ENCODE measurements at places on chromosomes 3 and 15.

DNA sequence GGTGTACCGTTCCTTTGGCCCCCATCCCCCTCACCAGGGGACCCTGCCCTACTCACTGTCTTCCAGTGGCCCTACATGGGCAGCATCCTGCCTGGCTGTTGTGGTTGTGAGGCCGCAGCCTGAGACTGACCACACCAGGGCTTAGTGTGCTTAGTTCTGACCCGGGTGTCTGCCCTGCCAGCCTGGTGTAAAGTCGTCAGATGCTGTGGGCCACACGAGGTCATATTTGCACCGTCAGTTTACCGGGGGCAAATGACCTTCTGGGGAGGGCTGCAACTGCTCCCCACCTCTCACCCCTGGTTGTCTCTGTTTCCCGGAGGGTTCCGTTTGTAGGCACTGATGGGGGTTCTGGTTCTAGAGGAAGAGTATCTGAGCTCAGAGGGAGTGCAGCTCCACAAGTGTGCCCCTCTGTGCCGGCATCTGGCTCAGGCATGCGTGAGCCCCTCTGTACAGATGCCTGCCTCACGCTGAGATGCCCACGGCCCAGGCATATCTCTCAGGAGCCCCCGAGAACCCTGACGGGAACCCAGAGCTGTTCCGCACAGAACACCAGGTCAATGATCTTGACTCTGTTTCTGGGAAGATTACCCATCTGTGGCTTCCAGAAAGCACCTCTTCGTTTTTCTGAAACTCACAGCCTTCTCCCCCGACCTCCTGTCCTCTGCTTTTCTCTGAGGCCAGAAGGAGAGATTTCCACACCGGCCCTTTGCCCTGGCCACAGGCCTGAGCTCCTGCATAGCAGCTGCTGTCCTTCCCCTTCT lies 19.2 kb downstream of the KLF13 start:
- DNase-seq = no peak

DNA sequence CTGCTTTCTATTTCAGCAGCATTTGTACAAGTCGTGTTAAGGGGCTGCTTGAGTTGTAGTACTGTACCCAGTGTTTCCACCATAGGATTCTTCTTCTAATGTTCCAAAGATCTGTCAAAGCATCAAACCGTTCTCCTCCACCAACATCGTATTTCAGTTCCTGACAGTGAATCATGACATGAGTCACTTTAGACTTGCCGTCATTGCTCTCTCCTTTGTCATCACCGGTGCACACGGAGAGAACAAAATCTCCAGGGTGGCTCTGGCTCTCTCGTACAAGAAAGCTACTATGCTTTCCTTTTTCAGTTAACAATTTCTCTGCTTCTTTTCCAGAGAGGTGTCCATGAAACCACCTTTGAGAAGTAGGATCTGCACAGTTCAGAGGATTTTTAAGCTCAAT lies 270.9 kb upstream of the CCDC54 start:
- no peak for DNase-seq

DNA sequence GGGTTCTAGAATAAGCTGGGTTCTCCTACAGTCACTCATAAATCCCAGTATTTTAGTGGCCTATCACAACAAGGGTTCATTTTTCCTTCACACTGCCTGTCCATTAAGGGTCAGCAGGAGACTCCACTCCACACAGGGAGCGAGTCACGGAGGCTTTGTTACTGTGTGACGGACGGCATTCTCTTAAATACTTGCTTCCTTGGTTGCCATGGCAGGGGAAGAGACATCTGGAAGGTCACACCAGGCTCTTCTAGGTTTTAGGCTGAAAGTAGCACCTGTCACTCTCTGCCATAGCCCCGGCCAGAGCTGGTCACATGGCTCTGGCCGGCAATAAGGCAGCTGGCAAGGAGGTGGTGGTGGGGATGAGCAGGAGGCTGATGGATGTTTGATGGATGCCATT lies 89.4 kb upstream of the ANKRD34C start:
- no peak for DNase-seq

- no peak for DNase-seq
Observed at GRCh38 chr3:107430996-107431245, 53.7 kb downstream of the CCDC54 start.

GRCh38 chr15:98433856-98434255 lies 214.5 kb upstream of the IGF1R start:
- DNase-seq = no peak

- DNase-seq = no peak
Observed at GRCh38 chr3:171495413-171495812, 35.2 kb upstream of the TNIK start.

DNA sequence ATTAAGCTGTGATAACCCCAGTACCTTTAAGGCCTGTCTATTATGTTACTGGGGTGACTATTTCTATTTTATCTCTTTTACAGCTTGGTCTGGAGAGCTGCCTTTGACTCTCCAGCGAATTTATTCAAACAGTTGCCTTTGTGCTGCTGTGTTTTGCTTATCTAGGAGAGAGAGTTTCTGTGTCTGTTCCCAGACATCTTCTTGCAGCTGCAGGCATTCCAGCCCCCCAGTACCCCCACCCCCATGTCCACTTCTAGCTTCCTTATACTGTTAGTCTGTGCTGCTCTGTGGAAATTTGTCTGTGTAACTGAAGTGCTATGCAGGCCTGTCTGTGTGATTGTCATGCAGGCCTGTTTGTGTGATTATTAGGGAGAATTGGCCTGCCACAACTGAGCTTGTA lies 713.7 kb upstream of the SEMA6D start:
- DNase-seq = no peak

- no peak for DNase-seq
Observed at GRCh38 chr15:26260517-26261133, 397.5 kb upstream of the ATP10A start.

DNA sequence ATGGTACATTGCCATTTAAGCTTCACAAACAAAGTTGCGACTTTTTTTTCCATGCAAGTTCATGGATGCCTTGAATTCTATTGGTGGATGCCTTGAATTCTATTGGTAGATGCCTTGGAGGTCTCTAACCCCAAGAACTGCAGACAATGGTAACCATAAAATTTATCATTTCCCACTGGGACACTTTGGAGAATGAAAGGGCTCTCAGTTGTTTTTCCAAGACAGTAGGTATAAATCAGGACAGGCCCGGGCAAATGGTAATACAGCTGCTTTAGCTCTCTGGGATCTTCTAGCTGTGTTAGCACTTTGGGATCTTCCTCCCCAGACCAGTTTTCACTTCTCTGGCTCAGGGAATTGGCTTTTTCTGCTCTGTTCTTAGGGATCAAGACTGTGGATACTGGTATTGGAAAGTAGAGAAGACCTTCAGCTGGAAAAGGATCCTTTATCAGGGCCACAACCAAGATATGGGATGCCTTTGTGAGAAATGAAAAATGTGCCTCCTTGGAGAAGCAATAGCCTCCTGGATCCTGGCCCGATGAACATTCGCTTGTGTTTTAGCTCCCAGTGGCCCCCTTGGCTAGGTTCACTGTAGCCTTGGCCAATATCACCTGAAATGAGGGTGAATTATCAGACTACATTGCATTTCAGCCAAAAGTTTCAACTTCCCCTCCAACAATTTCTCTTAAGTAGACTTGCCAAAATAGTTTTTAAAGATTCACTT lies 8.3 kb downstream of the LRRC3B start:
- no peak for DNase-seq

- no peak for DNase-seq
Observed at GRCh38 chr3:2879023-2879422, 231.2 kb downstream of the IL5RA start.

DNA sequence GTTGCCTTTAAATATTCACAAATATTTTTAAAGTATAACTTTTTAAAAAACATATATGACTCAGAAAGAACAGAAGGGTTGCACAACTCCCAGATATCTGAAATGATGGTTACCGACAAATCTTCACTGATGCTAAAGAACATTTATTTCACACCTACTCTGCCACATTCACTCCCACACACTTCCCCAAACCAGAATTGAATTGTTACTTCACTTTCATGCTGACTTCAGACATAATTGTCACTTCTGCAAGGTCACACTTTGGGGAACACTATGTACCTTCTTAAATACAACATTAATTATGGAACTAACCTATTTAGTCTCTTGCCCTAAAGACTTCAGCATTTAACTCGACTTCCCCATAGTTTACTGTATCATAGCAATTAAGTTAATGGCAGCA lies 795.1 kb downstream of the FHIT start:
- no peak for DNase-seq

GRCh38 chr3:171904829-171905228 lies 61.7 kb downstream of the TMEM212 start:
- no peak for DNase-seq

GRCh38 chr15:93144463-93145236 lies 55.6 kb upstream of the RGMA start:
- DNase-seq = no peak

- DNase-seq = no peak
Observed at GRCh38 chr3:129598484-129598883, 8.0 kb downstream of the PLXND1 start.

DNA sequence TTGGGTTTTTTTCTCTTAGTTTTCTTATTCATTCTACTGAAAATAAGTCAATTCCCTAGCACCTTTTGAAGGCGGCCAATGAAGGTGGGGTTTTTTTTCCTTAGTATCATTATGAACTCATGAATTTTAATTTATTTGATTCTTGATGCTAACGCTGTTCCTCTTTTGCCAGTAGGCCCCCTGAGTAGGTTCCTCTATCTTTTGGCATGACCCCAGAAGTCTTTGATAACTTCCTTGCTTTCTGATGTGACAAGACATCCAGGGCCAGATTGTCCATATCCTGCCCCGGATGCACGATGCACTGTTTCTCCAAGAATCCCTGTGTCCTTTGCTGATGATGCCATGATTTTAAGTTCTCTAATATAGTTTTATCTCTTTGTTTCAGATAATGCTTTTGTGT lies 20.6 kb downstream of the LRRK1 start:
- DNase-seq = no peak

DNA sequence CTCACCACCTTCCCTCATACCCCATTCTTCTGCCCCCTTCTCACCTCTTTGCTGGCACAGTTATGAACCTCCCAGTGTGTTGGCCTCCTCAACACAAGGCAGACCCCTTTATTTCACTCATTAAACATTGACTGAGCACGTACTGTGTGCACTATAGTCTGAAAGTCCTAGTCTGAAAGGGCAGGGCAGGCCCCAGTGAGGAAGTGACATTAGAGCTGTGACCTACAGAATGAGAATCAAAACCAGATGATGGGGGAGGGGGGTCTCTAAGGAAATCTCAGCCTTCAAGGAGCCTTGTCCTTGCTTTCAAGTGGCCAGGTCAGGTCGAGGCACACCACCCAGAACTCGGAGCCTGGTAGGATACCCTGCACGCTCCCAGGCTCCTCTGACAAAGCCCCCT lies 3.5 kb downstream of the SLC28A1 start:
- no peak for DNase-seq

DNA sequence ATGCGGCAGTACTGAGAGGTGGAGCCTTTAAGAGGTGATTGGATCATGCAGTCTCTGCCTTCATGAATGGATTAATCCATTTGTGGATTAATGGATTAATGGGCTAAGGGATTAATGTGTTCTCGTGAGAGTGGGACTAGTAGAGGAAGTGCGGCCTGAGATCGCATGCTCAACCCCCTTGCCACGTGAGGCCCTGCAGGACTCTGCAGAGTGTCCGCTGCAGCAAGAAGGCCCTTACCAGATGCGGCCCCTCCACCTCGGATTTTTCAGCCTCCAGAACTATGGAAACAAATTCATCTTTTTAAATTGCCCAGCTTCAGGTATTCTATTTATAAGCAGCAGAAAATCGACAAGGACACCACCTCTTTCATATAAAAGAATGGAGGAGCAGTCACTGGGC lies 148.8 kb downstream of the TPRA1 start:
- DNase-seq = no peak

- DNase-seq = no peak
Observed at GRCh38 chr3:184378651-184379357, 797 bp upstream of the THPO start.

Measured in omental fat pad (tissue), 4 donors.